ENCODE measurements at places on chromosomes 16 and 17.

GRCh38 chr16:52680993-52681392 is 134.1 kb upstream of the TOX3 start:
- H3K27ac ChIP-seq = no peak overlapping the region
- no peaks in the 10 kb centered on the region for H3K36me3 ChIP-seq
- DNase-seq = no peak
- H3K27me3 ChIP-seq = no peaks in the 10 kb centered on the region
- H3K4me1 ChIP-seq = no peaks in the 10 kb centered on the region

GRCh38 chr17:45184144-45184543 is 22.5 kb downstream of the HEXIM2 start:
- H3K27me3 ChIP-seq = no peaks in the 10 kb centered on the region
- H3K36me3 ChIP-seq = no peaks in the 10 kb centered on the region
- no peak overlapping the region for H3K4me3 ChIP-seq
- DNase-seq = no peak

DNA sequence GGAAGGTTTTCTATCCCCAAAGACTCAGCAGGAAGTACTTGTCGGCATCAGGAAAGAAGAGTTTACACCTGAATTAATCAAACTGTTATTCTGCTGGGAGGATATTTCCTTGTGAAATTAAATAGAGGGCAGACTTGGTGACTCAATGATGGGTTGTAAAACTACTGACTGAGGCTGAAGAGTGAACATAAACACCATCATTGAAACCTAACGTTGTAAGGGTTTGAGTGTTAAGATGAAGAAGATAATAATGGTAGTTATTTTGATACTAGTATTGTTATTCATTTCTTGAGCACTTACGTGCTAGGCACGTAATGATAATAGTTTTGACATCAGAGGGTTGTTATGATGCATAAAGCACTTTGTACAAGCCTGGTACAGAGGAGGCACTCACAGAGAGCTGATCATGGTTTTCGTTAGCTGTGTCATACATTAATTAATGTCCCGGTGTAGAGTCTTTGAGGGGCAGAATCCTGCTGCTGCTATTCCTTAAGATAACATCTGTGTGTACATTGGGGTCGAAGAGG is 64.2 kb upstream of the CACNG3 start:
- H3K36me3 ChIP-seq = no peaks in the 10 kb centered on the region
- no peak overlapping the region for H3K27ac ChIP-seq
- no peak overlapping the region for H3K4me3 ChIP-seq
- no peaks in the 10 kb centered on the region for H3K27me3 ChIP-seq
- H3K4me1 ChIP-seq = no peaks in the 10 kb centered on the region

DNA sequence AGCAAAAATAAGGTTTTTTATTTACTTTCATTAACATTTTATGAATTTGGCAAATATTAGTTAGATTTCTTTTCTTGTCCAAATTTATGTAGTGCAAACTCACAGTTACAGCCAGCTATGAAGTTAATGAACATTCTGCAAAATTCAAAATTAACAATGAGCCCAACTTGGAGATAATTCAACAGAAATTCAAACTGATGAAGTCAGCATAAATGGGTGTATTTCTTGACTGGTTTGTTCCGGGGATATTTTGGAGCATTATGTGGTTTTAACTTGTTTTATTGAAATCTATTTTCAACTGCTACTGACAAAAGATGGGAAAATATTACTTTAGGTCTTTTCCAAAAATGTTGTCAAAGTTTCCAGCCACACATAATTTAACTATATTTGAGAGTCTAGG is 807.9 kb downstream of the CDH8 start:
- H3K27ac ChIP-seq = no peak overlapping the region
- H3K4me1 ChIP-seq = no peaks in the 10 kb centered on the region
- H3K36me3 ChIP-seq = no peaks in the 10 kb centered on the region
- no peak overlapping the region for H3K4me3 ChIP-seq

- no peak overlapping the region for H3K4me3 ChIP-seq
- no peaks in the 10 kb centered on the region for H3K27me3 ChIP-seq
- DNase-seq = no peak
- no peak overlapping the region for H3K27ac ChIP-seq
- H3K36me3 ChIP-seq = no peaks in the 10 kb centered on the region
Observed at GRCh38 chr17:56425483-56425882, 168.0 kb upstream of the NOG start.

Data from muscle of leg (tissue), 16 donors.